Panc1 (cell line): ENCODE measurements at places on chromosomes 12 and 14.

DNA sequence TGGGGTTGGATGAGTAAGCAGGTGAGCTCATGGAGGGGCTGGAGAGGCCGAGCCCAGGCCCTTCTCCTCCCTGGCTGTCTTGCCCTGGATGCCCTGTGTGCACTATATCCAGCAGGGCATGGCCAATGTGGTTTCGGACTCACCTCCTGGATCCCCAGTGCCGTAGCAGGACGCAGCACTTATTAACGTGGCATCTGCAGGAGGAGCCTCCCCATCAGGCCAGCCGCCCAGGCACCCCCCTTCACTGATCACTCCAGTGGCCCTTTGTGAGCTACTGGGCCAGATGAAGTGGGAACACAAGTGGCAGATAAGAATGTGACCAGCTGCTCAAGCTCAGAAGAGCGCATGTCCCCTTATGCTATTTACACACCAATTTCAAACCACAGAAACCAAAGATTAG, 43.1 kb upstream of the DICER1 start:
- DNase-seq = no peak

DNA sequence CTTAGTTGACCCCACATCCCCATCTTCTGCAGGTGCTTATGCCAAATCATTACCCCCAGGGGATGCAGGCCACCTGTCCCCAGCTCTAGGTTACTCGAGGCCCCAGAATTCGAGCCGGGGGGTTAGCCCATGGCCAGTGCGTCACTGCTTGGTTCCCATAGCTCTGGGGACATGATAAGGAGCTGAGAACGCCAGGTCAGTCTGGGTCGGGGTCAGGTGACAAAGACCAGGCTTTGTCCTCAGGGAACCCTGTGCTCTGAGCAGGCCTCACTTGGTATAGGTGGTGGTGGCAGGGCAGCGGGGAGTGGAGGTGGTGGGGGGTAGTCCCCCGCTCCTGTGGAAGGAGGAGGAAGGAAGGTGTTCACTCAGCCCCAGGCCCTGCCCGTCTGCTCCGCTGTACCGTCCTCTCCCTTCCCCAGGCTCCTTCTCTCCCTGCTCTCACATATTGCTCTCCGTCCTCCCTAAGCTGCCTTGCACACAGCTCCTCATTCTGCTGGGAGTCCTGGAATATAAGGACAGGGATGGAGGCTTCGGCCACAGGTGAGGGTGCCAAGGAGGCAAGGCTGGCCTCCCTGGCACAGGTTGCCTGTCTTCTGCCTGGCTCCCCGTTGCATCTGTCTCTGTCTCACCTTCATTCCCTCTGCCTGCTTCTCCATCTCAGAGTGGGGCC, 2.0 kb upstream of the MYH6 start:
- no peak for DNase-seq

DNA sequence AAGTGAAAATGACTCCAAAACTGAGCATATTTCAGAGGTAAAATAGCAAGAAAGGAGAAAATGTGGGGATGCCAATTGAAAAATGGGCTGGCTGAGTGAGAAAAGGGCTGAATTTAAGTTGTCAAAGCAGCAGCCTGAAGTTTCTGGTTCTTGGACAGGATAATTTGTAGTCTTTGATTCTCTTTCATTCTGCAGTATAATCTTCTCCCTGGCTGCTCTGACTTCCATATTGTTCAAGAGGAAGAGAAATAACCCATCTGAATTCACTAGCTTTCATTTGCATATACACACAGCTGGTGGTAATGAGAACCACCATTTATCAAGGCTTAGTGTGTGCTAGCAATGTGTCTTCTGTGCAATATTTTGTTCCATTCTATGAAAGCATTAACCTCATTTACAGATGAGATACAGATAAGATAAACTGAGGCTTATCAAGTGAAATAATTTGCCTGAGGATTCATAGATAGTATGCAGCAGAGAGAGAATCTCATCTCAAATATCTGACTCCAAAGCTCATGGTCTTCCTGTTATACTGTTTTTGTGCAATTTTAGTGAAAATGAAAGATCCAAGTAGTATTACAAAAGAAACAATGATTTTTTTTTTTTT, 184.2 kb downstream of the TMTC2 start:
- no peak for DNase-seq

- DNase-seq = no peak
These were observed 353.6 kb upstream of the SFSWAP start for GRCh38 chr12:131357185-131357747.

DNA sequence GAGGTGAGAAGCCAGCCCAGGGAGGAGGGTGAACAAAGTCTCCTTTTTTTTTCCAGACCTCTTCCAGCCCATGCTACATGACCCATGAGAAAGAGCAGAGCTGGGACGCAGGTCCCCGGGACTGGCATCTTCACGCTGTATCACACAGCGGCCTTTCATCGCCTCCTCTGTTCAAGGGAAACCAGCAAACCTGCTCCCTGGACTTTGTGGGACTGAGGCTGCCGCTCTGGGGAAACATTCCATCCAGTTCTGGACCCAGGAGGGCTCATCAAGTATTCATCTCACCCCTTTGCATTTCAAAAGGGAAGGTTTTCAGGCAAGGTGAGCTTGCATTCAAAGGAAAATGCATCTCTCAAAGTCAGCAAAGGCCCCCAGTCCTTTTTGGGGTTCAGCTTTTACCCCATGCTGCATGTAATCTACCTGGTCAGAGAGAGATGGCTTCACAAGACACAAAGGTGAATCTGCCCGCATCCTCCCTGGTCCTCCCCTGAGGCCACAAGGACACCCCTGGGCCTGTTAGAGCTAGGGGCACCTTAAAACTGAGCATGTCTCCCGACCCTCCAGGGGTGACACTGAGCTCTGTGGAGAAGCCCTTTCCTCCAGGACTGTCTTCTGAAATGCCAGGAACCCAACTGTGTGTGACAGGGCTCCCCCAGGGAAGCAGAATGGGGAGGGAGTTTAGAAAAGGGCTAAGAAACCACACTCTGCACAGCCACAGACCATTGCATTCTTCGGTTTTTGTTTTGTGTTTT, 21.2 kb upstream of the MEG3 start:
- DNase-seq = no peak

DNA sequence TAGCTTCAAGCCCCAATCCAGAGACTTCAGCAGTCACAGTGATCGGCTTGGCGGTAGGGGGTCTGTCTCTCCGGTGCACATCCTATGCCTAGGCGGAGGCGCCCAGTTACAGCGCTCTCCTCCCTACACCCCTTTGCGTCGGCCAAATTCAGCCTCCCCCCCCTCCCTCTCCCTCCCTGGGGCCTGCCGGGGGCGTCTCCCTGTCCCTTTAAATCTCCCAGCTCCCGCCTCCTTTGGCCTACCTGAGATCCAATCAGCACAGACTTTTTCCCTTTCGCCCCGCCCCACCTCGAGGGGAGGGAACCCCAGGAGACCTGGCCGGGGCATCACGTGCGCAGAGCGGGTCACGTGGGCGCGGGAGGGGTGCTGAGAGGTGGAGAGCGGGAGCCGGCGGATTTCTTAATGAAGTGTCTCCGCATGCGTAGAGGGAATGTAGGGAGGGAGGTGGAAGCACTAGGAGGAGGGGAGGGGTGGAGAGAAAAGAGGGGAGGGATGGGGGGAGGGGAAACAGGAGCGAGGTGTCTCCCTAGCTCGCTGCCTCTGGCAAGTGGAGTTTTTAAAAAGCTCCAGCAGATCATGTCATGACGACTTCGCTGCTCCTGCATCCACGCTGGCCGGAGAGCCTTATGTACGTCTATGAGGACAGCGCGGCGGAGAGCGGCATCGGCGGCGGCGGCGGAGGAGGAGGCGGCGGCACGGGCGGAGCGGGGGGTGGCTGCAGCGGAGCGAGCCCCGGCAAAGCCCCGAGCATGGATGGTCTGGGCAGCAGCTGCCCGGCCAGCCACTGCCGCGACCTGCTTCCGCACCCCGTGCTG, at the start of gene HOXC13:
Gene HOXC13, plus strand, starts transcription at position 506 of the 815 bp plus-strand sequence. Its CDS starts 76 bp downstream, at position 582.
- DNase-seq = peak; percentile 95

DNA sequence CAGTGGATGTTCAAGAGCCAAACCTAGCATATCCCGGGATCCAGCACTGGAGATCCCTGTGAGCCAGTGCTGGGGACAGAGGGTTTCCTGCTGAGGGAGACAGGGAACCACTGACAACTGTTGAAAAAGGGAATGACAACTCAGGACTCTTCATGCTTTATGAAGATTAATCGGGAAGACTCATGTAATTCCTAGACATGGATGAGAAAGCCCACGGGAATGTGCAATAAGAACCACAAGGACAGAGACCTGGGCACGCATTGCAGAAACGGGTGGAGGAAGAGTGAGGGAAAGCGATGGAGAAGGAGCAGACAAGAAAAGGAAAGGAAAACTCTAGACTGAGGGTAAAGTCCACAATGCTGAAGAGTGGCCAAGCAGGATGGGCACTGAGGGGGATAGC, 296.0 kb downstream of the PCNX1 start:
- no peak for DNase-seq

GRCh38 chr12:30970559-30971197, 44.1 kb downstream of the TSPAN11 start:
- no peak for DNase-seq

- no peak for DNase-seq
These were observed 40.2 kb downstream of the FOXN4 start for GRCh38 chr12:109268896-109269295.

- no peak for DNase-seq
These were observed 329.8 kb upstream of the OR4E1 start for GRCh38 chr14:22003461-22003860.

DNA sequence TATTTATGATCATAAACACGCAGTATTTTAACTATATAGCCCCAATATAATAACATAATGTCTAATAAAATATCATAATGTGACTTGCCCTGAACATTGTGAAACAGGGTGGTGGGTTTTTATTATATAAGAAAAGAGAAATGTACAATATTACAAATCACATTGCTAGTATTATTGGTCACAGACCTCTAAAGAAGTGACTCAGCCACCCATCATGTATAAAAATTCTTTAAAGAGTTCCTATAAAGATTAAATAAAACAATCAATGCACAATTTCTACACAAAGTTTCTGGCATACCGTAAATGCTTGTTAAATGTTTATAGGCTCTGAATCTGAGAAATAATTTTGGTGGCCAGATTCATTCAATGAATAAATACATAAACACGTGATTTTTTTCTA, 28.9 kb downstream of the ABCC9 start:
- DNase-seq = no peak

- no peak for DNase-seq
These were observed 12.4 kb upstream of the PCNX1 start for GRCh38 chr14:70894868-70895267.

- DNase-seq = no peak
These were observed 3.1 kb upstream of the GPRC5D start for GRCh38 chr12:12954878-12955625.

DNA sequence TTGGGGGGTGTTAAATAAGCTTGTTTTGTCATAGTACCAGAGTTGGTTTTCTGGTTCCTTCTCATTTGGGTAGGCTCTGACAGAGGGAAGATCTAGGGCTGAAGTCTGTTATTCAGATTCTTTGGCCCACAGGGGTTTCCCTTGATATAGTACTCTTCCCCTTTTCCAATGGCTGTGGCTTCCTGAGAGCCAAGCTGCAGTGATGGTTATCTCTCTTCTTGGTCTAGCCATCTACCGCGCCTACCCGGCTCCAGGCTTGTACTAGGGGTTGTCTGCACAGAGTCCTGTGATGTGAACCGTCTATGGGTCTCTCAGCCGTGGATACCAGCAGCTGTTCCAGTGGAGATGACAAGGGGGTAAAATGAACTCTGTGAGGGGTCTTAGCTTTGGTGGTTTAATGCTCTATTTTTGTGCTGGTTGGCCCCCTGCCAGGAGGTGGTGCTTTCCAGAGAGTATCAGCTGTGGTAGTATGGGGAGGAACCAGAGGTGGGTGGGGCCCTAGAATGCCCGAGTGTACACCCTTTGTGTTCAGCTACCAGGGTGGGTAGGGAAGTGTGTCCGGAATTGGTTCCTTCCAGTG, 209.7 kb downstream of the GPHN start:
- no peak for DNase-seq

DNA sequence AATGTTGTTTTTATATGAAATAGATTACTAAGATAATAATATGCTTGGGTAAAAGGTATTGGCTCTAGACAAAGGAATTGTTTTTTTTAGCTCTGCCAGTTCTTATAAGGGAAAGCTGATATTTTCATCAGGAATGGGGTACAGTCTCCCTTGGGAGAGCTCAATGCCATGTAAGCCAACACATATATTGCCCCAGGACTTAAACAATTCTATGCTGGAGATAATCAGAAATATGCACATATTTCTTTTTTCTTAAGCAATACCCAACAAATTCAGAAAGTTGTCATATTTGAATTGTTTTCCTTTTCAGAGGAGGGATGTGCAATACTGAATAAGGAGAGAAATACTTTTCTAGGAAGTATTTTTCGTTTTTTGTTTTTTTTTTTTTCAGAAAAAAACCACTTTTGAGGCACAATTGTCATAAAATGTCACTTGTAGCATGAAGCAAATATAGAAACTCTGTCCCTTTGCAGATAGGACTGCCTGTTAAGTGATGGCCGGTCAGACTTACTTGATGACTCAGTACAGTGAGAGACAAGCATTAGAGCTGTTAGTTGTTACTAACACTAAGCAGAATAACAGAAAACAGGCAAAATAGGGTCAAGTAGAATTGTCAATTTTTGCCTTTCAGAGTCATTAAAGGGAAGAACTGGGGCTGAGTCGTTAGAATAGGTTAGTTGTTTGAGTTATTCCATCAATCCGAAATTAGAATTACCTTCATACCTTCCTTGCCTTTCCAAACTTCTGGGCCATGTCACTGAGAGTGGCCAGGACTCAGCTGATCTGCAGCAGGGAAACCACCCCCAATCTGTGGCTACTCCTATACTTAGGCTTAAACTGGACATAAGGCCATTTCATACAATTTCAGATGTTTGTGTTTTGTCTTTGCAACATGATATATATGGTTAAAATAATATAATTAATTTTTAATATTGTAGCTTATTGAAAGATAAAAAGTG, 168.1 kb downstream of the SLC38A4 start:
- DNase-seq = no peak

GRCh38 chr14:70714055-70714550, 72.4 kb downstream of the TTC9 start:
- DNase-seq = peak; percentile 13

- no peak for DNase-seq
These were observed 58.8 kb downstream of the TECPR2 start for GRCh38 chr14:102421411-102422057.

DNA sequence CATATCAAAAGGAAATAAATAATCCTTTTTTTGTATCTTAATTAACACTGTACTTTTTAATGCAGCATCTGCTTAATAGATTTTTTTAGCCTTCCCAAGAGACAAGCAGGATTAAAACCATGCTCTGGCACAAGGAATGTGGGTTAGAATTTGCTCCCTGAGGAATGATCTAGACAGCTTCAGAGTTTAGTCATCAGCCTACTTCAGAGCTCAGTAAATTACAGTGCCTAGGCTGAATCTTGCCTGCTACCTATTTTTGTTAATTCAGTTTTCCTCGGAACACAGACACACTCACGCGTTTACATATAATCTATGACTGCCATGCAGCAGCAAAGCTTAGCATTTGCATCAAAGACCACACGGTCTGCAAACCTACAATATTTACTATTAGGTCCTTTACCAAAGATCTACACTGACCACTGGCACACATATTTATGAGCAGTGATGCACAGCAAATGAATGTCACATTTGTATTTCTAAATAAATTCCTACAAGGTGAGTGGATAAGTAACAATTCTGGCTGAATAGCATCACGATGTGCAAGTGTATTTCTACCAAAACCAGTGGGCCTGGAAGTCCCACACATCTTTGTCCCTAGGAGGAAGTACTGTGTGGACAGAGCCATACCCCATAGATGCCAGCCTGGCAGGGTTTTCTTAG, 309.8 kb upstream of the TMEM132C start:
- no peak for DNase-seq
